AG20443 (cell line): ENCODE measurements at places on chromosomes 6 and 20.

- DNase-seq: peak; percentile 51
Observed at GRCh38 chr6:10759312-10759839, 11.8 kb downstream of the TMEM14B start.

- DNase-seq: no peak
Observed at GRCh38 chr6:57019434-57019833, 27.1 kb upstream of the KIAA1586 start.

DNA sequence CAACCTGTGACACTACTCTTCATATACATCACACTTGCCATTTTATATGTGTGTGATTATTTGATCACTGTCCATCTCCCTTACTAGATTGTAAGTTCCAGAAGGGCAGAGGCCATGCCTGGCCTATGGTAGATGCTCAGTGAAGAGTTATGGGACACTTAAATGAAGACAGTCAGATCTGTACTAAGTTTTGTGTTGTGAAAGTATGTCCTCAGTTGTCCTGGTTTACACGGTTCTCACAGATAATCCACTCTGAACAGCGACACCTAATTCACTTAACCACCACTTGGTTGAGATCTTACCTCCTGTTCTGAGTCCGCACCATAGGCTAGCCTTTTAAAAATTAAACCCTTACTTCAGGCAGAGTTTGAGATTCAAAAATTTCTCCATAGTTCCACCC, 434.1 kb upstream of the SOX4 start:
- DNase-seq: no peak

- DNase-seq: no peak
Observed at GRCh38 chr6:85192596-85192995, 257.3 kb upstream of the NT5E start.

DNA sequence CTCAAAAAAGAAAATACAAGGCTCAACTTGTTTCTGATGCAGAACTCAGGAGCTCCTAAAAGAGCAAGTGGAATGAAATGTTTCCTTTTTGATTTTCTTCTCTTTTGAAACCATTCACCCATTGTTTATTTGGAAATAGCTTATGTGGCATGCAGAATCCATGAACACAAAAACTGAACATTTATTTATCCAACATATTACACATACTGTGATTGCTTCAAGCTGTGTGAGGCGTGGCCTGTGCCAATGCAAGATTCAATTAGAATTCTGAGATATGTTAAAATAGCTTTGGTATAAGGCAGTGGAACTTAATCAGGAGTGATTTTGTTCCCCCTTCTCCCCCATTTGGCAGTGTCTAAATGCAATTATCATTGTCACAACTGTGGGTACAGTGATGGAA, 45.9 kb upstream of the CARMIL1 start:
- no peak for DNase-seq

DNA sequence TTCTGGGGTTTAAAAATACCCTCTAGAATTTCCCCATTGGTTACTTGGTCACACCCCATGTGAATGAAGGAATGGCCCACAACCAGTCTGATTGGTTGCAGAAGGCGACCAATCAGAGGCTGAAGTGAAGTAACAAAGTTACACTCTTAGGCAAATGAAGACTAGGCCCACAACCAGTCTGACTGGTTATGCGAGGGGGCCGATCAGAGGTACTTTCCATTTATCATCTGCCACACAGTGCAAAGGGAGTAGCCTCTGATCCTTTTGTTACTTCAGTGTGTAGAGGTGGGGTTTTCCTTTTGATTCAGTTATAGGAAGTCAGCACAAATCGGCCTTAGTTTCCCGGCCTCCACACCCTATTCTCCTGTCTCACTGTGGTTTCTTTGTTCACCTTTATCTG, 61.2 kb upstream of the SGK1 start:
- DNase-seq: no peak

DNA sequence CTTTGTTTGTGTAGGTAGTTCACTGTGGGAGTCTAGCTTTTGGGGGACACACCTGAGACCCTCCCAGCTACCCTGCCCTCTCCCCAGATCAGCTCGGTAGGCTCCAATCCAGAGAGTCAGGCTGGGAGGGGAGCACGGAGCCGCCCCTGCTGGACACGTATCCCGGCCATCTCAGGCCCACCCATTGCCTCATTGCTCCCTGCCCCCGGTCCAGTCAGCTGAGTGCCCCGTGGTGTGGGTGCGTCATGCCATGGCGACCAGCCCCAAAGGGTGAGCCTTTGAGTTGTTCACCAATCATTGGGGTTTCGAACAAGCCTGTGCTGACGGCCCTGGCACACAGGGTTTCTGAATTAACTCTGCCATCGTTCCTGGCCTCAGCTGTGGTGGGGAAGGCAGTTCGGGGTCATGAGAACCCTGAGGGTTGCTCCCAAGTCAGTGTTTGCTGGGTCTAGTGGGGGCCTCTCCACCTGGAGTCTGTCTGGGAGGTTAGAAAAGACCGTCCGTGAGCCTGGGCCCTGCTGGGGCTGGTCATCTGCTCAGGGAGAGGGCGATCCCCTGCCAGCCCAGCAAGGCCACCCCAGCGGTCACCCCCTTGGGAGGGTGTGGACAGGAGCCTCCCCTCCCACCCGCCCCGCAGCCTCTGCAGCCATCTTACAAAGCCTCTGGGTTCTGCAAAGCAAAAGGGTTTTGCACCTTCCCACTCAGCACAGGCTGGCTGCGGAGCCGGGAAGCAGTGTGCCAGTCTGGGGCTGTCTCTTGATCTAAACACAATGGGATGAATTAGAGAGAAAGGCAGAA, 34.5 kb downstream of the NTSR1 start:
- no peak for DNase-seq

DNA sequence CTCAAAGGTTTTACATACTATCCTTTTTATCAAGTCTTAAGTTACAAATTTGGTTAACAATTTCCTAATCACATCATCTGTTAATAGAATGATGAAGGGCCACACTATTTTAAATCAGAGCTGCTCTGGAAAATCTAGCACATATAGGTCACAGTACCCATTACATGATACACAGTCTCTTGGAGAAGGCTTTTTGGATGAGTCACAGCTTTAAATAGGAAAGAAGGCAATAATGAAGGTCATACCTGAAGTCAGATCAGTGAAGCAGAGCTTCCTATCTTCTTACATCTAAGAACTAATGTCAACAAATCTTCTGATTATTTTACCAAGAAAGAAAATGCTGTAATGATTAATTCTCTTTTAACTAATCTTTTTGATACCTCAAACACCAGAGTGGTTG, 248.5 kb downstream of the BTBD9 start:
- no peak for DNase-seq

GRCh38 chr6:82780334-82780733, 285.3 kb downstream of the UBE3D start:
- no peak for DNase-seq

DNA sequence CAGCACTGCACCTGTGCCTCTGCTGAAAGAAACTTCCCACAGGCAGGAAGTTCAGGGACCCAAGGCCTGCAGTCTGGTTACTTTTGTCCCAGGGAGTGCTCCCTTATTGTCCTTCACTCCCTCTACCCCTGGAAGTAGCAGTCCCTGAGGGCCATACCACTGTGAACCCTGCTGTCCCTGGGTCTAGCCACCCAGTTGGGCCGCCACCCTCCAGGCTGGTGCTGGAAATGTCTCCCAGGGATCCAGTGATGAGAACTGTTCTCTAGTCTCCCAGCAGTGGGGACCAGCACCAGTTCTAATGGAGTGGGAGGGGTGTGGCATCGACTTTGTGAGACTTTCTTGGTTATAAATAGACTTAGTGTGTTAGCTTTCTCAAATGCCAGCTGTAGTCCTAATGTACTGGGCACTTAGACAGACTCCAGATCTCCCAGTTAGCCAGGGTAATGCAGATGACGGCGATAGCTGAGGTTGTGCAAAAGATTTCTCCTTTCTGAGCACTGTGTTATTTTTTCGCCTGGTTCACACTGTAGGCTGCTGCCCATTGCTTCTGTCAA, 462.5 kb downstream of the CDH26 start:
- no peak for DNase-seq

GRCh38 chr6:39309942-39310531, 4.2 kb downstream of the KCNK17 start:
- peak; percentile 93 for DNase-seq

GRCh38 chr6:16135066-16135465, 6.2 kb downstream of the MYLIP start:
- no peak for DNase-seq

DNA sequence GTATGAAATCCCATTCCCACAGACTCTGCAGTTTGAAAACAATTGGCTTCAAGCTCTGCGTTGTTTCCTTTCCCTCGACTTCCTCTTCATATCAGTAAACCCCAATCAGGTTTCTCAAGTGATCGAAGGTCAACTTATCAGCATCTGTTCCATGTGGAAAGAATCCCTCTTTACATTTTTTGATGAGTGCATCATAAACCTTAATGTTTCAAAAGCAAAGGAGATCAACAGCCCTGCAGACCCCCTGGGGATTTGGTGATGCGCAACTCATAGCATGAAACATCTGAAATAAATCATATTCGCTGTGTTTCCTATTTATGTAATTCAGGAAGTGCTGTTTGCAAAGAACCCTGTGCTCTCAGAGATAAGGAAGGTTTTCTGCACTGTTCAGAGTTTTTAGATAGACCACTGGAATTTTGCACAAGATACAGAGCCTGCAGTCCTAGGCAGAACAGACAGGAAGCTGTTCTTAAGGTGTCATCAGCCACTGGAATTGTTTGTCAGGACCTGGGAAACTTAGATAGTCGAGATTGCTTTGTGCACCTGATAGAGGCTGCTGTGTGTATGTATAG, 216.0 kb downstream of the HIVEP2 start:
- DNase-seq: peak; percentile 42

- DNase-seq: no peak
Observed at GRCh38 chr20:56465997-56466396, 2.4 kb upstream of the RTF2 start.

DNA sequence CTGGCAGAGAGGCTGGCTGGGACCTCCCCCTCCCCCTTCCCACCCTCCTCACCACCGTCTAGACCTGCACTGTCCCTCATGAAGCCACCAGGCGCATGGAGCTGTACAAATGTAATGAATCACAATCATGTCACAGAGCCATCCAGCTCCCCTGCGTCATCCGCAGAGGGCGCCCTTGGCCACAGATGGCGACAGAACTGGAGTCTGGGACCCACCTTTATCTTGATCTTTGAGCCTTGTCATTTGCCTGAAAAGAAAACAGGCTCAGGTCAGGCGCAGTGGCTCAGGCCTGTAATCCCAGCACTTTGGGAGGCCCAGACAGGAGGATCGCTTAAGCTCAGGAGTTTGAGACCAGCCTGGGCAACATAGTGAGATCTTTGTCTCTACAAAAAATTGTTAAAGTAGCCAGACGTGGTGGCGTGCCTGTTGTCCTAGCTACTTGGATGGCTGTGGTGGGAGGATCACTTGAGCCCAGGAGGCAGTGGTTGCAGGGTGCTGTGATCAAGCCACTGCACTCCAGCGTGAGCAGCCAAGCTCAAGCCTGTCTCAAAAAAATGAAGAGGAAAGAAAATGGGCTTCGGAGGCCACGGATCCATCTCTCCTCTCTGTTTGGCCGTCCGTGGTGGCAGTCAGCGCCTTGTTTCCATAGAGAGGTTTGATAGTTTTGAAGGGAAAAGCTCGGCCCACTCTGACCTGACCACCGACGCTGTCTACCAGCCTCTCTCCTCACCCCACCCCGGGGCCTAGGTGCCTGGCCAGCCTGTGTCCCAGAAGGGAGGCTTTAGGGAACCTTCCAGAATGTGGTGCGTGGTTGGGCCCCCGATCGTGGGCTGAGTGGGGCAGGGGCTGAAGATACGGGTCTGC, 6.2 kb downstream of the COL9A3 start:
- DNase-seq: no peak

GRCh38 chr6:144460327-144461095, 175.4 kb downstream of the UTRN start:
- no peak for DNase-seq

GRCh38 chr6:52375780-52376556, 14.0 kb downstream of the PAQR8 start:
- DNase-seq: no peak

DNA sequence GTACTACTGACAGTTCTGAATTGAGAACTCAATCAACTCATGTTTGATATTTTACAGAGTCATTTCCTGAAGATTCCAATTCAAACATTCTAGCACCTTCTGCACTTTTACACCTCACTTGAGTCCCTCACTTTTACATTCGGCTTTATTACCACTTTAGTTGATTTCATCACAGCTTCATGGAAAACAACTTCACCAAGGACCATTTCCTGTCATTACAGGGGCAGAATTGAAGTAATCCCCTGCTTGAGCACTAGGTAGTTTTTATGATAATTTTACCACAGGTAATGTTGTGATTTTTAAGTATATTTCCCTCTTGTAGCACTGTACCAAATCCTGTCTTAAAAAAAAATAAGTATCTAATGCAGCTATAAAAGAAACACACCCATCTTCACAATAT, 312.9 kb downstream of the BTBD9 start:
- no peak for DNase-seq

DNA sequence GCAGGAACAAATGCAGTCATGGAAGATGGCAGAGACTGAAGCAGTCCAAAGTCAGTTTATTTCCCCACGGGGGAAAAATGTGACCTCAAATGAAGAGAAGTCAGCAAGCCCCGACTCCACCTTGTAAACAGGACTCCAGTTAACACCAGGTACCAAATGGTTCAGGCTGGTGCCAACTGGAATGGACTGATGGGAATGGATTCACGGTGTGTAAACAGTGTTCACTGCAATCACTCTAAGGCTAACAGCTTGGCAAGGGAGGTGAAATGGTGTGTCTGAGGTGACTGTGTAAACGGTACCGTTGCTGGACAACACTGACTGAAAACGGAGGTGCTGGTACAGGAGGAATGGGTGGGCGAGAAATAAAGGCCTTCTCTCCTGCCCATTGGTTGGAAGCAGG, 12.0 kb downstream of the PLAGL2 start:
- no peak for DNase-seq

GRCh38 chr6:40504274-40504673, 82.9 kb downstream of the LRFN2 start:
- no peak for DNase-seq

DNA sequence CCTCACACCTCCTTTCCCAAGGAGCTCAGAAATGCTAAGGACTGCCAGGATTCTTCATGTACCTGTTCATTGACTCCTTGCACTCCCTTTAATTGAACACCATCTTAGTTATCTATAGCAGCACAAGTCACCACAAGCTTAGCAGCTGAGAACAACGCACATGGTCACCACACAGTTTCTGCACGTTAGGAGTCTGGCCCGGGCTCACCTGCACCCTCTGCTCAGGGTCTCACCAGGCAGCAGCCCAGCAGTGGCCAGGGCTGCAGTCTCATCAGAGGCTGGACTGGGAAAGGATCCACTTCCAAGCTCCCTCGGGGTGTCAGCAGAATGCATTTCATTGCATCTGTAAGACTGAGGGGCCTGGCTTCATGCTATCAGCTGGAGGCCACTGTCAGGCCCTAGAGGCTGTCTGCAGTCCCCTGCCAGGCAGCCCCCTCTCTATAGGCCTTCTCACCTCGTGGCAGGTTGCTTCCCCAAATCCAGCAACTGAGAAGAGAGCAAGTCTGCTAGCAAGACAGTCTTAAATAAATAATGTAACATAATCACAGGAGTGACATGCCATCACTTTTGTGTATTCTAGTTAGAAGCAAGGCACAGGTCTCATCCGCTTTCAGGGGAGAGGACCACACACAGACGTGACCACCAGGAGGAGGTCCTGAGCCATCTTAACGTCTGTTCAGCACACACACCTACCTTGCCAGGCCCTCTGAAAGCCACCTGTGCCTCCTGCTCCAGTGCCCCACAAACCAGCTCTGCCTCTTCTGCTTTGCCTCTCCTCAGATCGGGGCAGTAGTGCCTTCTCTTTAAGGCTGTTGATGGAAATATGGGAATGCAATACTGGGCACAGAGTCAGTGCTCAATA, 165.2 kb upstream of the CST7 start:
- no peak for DNase-seq

- peak; percentile 54 for DNase-seq
Observed at GRCh38 chr6:33082702-33083101, 6.9 kb downstream of the HLA-DPB1 start.
